Natural killer cell treated with Interleukin-12 subunit alpha and Interleukin-12 subunit beta and Interleukin-15 and Interleukin-18, amount 100 ng/mL, for 72 hours (primary cell): ENCODE measurements at places on chromosomes 13 and 19. TPM values are rescaled to one million over a fixed set of nuclear protein-coding genes. Genes with fewer than 3 reads are reported as not detected.

DNA sequence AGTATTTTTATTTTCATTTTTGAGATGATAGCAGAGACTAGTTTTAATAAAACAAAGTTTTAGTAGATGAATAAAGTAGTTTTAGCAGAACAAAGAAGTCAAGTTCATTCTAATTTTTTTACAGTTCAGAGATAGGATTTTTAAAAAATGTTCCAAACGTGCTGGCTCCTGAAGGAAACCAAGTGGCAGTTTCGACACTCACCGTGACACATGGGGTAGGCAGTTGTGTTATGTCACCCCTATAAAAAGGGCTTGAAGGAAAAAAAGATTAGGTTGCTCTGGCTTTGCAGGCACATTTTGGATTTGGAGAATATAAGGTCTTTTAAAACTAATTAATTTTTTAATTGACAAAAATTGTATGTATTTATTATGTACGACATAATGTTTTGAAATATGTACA lies 305.2 kb downstream of the NDFIP2 start:
- no peaks in the 10 kb centered on the region for H3K36me3 ChIP-seq
- H3K27ac ChIP-seq: no peak overlapping the region
- no peak for DNase-seq
- H3K4me3 ChIP-seq: no peak overlapping the region
- H3K4me1 ChIP-seq: no peaks in the 10 kb centered on the region
- H3K27me3 ChIP-seq: no peaks in the 10 kb centered on the region

- H3K27ac ChIP-seq: peak overlapping the region; percentile 18
- H3K36me3 ChIP-seq: no peaks in the 10 kb centered on the region
- peaks cover 39% of the 10 kb centered on the region for H3K4me1 ChIP-seq
Observed at GRCh38 chr19:39679791-39680168, 24.1 kb downstream of the LGALS16 start.

DNA sequence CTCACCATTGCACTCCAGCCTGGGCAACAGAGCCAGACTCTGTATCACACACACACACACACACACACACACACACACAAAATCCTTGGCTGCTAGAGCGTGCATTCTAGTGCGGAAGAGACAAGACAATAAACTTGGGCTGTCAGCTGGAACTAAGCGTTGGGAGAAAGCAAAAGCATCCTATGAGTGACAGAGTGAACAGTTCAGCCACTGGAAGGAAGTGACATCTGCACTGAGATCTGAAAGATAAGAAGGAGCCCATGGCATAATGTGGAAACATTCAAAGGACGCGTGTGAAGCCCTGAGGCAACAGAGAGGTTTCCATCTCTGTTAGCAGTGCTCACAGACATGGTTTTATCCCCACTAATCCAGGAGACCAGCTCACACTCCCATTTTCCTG lies 3.5 kb upstream of the SLC1A5 start:
- H3K4me3 ChIP-seq: no peak overlapping the region
- peaks cover 8% of the 10 kb centered on the region for H3K4me1 ChIP-seq
- no peaks in the 10 kb centered on the region for H3K36me3 ChIP-seq

- peaks cover 4% of the 10 kb centered on the region for H3K27me3 ChIP-seq
- H3K36me3 ChIP-seq: no peaks in the 10 kb centered on the region
- no peak overlapping the region for H3K4me3 ChIP-seq
- H3K4me1 ChIP-seq: peaks cover 4% of the 10 kb centered on the region
- no peak overlapping the region for H3K27ac ChIP-seq
- no peak for DNase-seq
Observed at GRCh38 chr13:34161931-34162543, 344.1 kb downstream of the RFC3 start.

ERICH4 gene
- total RNA-seq: not detected

TSEN34 gene
- total RNA-seq: 15.5 TPM

DNA sequence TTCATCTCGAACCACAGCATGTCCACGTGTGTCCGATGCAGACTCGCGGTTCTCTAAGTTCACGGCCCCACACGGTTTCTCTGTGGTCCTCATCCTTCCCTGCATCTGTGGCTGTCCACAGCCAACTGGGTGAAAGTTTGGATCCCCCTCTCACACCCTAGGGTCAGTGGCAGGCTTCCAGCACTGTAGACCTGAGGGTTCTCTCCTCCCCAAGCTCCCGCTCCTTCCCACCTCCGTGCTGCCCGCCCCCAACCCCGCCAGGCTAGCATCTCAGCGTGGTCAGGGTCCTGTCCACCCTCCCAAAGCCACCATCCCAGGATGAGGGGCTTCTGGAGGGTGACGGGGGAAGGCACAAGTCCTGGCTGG lies 3.0 kb downstream of the ANGPTL4 start:
- no peak for DNase-seq
- H3K27me3 ChIP-seq: peaks cover 15% of the 10 kb centered on the region
- no peak overlapping the region for H3K27ac ChIP-seq
